Right renal cortex interstitium (tissue), 3 donors: ENCODE measurements at places on chromosomes 2 and 18.
A peak's percentile ranks its signal among the peaks of the same experiment; 100 is the strongest.

DNA sequence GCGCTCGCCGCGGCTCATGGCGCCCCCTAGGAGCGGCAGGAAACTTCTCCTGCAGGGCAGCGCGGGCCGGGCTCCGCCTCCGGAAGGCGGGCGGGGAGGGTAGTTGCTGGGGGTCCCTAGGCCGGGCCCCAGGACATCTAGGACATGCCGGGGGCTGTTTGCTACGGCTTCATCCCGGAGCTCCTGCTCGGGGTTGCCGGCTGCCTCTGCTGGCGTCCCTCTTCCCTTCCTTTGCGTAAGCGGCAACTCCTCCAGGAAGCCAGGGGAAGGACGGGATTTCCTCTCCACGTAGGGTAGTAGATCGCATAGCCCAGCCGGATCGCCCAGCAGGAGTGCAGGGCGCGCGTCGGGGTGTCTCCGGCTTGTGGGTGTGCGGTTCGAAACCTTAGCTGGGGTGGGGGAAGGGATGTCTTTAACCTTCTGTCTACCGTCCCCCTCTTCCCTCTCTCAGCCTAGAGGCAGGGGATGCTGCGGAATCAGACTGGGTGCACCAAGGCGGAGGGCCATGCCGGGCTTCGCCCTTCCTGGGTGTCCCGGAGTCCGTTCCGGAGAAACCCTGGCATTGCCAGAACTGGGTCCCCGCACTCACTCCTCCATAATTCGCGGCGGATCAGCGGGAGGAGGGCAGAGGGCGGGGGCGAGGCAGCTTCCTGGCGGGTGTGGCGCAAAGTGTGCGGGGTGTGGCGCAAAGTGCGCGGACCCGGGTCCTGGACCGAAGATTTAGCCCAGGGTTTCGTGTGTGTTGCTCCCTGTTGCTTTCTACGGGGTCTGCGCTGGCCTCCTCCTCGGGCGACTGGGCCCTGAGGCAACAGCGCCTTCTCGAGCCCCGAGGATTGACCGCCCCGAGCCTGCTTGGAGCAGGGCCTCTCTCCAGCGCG lies 12.2 kb upstream of the SKOR2 start:
- no peak for DNase-seq

DNA sequence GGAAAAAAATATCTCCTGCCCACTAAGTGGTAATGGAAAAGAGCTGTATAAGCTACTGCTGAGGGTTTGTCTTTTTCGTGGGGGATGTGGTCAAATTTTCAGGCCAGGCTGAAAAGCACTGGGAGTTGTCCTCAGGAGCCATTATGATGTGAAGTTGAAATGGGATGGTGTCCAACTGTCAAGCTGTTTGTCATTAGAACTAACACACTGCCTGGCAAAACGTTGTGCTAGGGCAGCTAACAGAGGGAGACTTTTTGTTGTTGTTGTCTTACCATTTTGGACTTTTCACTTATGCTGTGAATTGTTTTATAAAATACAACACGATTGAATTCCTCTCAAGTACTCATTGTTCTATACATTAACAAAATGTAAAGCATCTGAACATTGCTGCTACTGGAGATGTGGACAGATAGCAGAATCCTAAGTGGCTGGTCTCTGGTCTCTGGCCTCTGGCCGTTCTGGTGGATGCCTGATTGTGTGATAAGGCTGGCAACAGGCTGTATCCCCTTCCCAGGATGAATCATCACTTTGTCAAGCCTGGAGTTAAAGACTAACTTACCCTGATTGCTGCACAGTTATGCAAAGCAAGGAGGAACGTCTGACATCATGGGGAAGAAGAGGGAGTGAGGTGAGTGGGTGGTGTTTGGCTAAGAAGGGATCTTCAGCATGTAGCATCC lies 2.3 kb downstream of the MYO1B start:
- no peak for DNase-seq

DNA sequence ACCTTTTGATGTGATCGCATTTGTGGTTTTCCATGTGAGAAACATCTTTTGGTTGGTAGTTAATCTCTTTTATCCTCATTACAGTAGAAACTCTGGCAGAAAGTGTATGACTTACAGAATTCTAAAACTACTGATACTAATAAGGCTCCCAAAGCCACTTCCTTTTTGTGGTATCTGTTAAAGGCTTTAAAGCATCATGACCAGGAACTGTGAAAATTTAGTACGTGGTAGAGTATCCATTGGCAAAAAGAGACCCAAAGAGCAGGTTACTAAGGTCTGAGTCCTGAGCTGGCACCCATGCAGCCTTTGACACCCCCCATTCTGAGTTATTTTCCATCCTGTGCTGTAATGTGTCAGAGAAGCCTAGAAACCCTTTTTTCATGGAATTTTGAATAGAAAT lies 94.5 kb downstream of the DPP4 start:
- no peak for DNase-seq

- DNase-seq = no peak
Observed at GRCh38 chr18:24616653-24617052, 156.2 kb downstream of the HRH4 start.

- no peak for DNase-seq
Observed at GRCh38 chr2:194842871-194843270, 814.2 kb upstream of the SLC39A10 start.

- DNase-seq = no peak
Observed at GRCh38 chr2:40450066-40450795, 1.7 kb downstream of the SLC8A1 start.

- no peak for DNase-seq
Observed at GRCh38 chr2:27323596-27324285, 844 bp upstream of the MPV17 start.

GRCh38 chr2:181223234-181223633 lies 234.0 kb upstream of the ITGA4 start:
- no peak for DNase-seq

- DNase-seq = no peak
Observed at GRCh38 chr2:78035804-78036203, 513.6 kb upstream of the LRRTM4 start.

DNA sequence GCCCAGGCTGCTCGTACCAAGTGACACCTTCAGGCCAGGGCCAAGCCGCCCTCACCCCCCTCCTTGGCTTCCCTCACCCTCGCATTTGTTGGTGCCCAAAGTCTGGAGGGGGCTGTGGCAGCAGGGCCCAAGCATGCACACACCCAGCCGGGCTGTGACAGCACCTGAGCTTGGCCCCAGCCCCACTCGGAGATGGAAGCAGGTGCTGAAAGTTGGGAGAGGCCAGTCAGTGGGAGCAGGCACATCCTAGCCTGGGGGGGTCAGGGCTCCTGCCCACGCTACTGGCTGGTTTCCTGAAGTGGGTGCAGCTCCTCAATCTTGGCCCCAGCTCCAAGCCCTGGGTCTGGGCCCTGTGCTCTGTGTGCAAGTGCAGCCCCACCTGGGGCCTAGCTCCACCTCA lies 228.0 kb downstream of the RDH14 start:
- DNase-seq = no peak

DNA sequence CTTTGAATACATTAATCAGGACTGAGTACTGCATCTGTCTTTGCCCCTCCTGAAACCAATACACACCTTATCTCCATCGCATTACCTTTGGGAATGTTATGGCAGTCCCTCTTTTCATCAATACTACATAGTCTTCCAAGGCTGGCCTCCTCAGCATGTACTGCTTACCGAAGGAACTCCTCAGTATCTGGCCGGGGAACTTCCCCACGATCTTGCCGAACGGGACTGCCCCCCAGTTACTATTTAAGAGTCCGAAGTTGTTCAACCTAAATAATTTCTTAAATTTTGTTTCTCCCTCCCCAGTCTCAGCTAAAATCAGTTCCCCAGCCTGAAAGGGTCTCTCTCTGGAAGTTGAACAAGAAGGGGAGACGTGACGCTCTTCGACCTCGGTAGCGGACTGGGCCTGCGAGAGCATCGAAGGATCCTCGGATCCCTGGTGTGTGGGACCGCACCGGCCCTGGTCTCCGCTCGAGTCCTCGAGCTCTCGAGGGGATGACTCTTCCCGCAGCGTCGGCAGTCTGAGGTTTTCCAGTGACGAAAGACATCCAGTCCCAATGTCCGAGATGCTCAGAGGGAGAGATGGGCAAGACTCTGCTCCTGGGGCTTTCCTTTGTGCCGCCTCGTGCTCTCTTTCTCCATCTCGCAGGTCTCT lies 489 bp downstream of the TRMT61B start:
- DNase-seq = peak; percentile 15

DNA sequence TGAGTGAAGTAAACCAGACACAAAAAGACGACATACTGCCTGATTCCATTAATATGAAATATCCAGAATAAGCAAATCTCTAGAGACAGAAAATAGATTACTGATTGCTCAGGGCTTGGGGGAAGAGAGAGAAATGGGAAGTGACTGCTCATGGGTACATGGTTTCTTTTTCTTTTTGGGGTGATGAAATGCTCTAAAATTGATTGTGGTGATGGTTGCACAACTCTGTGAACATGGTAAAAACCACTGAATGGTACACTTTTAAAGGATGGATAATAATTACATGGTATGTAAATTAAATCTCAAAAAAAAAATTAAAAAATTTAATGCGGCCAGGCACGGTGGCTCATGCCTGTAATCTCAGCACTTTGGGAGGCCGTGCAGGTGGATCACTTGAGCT lies 39.3 kb downstream of the RPL31 start:
- no peak for DNase-seq

DNA sequence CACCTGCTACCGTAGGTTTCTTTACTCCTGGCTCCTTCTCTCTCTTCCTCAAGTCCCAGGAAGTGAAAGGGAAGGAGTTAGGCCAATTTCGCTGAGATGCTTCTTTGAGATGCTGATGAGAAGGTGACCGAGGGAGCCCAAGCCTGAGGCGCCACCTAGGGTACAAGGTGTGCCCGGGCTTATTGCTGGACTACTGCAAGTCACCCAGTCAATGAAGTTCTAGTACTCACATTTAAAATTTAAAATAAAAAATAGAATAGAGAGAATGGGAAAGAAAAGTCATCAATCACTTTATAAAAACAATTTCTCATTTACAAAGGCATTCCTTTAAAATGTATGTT lies 45.3 kb downstream of the ACAA2 start:
- peak; percentile 43 for DNase-seq

GRCh38 chr18:22334567-22334966 lies 83.1 kb downstream of the CTAGE1 start:
- DNase-seq = no peak

- DNase-seq = no peak
Observed at GRCh38 chr2:85921659-85922058, 32.9 kb upstream of the ST3GAL5 start.

DNA sequence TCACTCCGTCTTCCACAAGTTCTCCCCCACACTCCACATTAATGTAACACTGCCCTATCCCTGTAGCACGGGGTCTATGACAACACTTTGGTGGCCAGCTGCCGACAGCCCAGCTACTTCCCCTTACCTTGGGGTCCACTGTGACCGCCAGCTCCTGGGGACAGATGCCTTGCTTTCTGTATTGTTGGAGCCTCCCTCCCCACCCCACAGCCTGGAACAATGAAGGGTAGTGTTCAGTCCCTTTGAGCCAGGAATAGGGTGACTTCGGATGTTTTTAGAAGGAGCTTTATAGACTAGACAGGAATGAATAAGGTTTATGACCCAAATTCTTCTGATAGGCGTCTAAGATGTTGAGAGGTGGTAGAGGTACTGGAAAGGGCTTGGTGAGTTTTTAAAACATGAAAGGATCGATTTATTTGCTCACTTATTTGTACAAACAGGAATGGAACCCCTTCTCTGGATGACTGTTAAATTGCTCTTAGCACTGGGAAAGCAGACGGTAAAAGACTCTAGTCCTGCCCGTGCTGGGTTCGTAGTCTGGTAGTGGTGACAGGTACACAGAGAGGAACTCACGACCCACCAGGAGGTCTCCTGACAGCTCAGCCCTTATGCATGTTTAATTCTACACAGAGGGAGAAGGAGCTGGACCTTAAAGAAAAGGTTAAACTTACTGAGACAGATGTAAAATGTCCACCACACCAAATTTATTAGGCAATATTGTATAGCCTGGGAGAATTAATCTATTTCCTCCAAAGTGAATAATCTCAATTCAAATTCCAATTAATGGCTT lies 90.9 kb downstream of the MYCN start:
- DNase-seq = no peak

DNA sequence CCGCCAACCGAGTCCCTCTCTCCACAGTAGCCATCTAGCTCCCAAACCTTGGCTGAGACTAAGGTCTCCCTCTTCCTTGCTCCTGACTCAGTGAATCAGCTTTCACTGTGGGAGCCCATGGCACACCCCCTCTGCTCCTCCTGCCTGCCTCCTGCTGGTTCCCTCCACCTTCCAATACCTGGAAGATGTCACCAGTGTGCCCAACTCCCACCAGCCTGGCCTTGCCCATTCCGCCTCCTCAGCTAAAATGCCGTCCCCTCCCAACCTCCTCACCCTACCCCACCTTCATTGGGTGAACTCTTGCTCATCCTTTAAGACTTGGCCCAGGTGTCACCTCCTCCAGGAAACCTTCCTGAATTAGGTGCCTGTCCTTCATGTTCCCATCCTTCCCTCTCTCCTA lies 129.9 kb upstream of the SMAD2 start:
- DNase-seq = no peak

DNA sequence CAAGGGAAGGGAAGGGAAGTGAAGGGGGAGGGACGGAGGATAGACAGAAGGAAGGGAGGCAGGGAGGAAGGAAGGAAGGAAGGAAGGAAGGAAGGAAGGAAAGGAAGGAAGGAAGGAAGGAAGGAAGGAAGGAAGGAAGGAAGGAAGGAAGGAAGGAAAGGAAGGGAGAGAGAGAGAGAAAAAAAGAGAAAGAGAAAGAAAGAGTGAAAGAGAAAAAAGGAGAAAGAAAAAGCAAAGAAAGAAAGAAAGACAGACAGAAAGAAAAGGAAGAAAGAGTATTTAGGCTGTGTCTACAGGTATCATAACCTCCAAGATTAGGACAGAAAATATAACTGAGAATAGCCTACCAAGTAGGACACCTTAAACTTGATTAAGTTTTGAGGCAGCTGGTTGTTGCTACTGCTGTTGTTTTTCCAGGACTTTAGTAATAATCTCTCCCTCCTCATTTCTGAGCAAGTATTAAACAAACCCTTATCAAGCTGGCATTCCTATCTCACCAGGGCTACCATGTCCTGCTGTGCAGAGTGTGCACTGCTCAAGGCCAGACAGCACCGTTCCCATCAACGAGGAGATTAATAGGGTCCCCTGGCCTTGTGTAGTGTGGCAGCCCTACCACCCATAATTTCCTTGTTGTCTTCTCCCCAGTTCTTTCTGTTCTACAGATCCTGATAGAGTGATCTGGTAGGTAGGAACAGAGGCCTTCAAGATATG lies 90.5 kb upstream of the FHL2 start:
- DNase-seq = no peak

DNA sequence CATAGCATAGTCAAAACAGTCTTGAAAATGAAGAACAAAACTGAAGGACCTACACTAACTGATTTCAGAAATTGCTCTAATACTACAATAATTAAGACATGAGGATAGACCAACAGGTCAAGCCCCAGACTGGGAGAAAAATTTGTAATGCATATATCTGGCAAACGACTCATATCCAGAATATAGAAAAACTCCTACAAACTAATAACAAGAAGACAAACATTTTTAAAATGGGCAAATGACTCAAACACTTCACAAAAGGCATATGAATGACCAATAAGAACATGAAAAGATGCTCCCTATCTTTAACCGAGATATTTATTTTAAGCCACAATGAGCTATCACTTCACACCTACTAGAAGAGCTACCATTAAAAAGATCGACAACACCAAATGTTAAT lies 14.2 kb downstream of the TGFBRAP1 start:
- no peak for DNase-seq

- DNase-seq = no peak
Observed at GRCh38 chr2:239535413-239536144, 134.8 kb upstream of the HDAC4 start.
